ENCODE measurements at places on chromosomes 3 and 15.

GRCh38 chr3:82376883-82377282 is 615.4 kb upstream of the GBE1 start:
- DNase-seq, result no peak

- DNase-seq, result no peak
Observed at GRCh38 chr3:109563149-109563548, 225.8 kb upstream of the DPPA4 start.

DNA sequence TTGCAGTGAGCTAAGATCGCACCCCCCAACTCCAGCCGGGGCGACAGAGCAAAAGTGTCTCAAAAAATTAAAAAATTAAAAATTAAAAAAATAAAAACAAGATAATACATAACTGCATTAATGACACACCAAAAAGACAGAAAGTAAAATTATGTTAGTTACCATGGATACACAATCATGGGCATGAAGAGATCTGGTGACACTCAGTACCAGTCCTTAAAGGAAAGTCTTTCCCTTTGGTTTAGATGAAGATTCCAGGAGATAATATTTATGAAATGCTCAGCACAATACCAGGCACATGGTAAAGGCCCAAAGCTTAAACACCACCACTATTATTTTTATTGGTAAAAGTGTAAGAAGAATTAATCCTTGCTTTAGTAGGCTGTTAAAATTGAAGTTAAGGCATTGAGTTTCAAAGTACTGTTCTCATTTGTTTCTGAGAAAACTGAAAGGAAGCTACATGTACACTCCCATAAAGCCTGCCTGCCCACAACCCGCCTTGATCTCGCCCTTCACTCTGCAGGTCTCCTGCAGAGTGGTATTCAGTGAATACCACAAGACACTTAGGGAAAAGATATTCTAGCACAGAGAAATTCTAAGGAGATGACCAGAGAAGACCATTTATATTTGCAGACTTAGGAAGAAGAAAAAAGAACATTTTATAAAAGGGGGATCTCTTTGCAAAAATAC is 52.3 kb downstream of the SUCLG2 start:
- no peak for DNase-seq

GRCh38 chr15:86756688-86757087 is 677.0 kb downstream of the AGBL1 start:
- DNase-seq, result no peak

DNA sequence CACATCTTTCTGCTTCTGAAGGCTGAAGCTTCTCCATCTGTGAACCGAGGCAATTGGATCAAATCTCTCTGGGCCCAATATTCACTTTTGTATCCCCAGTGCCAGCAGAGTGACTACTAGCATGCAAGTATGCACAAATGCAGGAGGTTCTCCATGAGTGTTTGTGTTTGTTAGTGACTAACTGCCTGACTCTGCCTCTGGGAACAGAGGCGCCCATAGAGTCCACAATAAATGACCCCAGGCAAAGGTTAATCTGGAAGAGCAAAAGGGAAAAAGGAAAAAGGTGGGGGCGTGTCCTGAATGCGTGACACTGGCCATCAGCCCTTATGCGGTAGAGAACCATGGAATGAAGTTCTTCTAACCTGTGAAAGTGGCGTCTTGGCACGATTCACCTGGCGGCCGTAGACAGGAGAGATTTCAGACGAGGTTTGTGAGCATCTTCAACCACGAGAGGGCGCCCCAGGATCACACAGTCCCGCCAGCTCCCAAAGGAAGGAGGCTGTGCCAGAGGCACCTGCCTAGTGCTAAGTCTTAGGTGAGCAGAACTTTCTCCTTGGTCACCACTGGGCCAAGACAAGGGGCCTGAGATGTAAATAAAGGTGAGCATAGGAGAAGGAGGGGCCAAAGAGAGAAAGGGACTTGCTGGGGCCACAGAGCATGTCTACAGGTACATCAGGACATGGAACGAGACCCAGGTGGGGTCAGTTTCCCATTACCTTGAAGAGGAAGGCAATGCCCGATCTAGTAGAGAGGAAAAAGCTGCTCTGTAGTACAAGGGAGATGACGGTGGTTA is 44.2 kb downstream of the RBPMS2 start:
- DNase-seq, result no peak

GRCh38 chr3:139935866-139936817 is 1.2 kb downstream of the CLSTN2 start:
- DNase-seq, result no peak

GRCh38 chr3:107384907-107385306 is 7.7 kb downstream of the CCDC54 start:
- DNase-seq, result no peak

DNA sequence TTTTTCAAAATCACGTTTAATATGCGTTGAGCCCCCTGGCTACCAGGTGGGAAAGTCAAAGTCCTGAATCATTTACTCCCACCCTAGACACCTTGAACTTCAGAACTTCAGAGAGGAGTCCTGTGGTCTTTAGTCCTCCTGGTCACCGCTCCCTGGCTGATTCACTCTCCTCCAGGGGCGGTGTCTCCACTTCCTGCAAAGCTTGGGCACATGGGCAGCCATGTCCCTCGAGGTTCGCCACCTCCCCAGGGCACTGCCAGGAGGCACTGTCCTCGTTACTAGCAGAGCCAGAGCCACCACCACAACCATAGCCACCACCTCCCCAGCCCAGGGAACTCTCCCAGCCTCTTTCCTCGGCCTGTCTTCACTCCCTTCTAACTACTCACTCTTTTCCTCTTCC is 31.0 kb downstream of the LOXL1 start:
- no peak for DNase-seq

DNA sequence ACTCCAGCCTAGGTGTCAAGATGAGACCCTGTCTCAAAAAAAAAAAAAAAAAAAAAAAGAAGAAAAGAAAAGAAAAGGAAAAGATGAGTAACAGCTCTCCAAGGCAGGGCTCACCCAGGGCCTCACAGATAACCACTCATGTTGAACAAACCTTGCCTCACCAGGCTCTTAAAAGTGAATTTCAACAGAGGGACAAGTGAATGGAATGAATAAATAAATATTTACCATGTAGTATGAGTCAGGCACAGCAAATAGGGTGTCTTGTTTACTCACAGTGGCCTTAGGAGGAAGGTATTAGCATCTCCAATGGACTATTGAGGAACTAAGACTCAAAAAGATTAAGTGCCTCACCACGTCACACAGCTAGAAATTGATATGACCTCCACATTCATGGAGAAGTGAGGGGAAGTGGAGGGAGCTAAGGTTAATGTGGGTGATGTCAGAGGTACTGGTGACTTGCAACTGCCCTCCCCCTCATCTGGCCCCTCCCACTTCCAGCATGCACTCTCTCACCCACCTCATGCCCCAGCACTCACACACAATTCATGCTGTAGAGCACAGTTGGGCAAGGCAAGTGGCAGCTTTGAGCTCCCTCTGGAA is 255.5 kb downstream of the UACA start:
- no peak for DNase-seq

DNA sequence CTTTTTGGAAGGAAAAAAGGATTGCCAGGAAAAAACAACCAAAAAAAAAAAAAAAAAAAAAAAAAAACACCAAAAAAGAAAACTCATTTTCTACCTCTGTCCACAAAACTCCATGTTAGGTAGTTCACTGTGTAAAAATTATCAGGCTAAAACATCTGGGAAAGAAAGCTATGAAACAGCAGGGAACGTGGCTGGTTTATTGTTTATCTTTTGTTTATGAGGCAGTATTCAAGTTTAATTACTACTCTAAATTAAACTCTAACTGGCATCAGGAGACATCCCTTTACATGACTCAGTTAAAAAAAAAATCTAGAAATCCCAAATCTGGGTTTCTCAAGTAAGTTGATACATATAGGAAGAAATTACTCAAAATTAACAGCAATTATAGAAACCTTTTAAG is 21.8 kb downstream of the MEIS2 start:
- no peak for DNase-seq

DNA sequence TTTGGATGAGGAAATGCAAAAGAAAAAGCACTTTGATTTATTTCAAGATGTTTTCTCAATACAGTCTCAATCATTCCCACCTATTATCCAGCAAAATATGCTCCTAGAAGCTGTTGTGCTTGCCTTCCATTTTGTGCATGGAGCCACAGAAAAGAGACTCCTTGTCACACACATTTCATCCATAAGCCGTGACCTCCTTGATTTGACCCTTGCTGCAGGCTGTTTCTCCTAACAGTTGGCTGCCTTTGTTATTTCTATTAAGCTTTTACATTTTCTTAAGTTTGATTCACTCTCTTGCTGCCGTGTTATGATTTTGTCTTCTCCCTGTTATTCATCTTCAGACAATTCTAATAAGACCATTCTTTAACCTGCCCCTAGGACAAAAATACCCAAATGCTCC is 124.2 kb upstream of the PLAAT1 start:
- DNase-seq, result no peak

DNA sequence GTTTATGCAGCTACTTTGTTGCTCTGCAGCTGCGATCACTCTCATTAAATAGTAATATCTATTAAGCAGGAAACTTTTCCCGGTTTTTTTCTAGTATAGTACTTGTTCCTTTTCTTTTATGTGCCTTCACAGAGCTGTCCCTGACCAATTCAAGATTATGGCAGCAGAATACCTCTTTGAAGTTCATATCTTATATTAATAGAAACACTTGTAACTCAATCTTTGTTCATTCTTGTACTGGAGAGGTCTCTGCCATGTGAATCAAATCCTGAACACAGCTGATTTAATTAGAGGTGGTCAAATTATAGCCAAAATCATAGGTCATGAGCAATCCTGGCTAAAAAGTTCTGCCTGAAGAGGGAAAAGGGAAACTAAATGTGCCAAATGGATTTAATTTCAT is 399.0 kb upstream of the ARHGEF26 start:
- DNase-seq, result no peak

GRCh38 chr3:171971919-171972514 is 67.4 kb upstream of the FNDC3B start:
- DNase-seq, result no peak

- DNase-seq, result no peak
Observed at GRCh38 chr3:129132097-129132866, 10.7 kb upstream of the RAB43 start.

DNA sequence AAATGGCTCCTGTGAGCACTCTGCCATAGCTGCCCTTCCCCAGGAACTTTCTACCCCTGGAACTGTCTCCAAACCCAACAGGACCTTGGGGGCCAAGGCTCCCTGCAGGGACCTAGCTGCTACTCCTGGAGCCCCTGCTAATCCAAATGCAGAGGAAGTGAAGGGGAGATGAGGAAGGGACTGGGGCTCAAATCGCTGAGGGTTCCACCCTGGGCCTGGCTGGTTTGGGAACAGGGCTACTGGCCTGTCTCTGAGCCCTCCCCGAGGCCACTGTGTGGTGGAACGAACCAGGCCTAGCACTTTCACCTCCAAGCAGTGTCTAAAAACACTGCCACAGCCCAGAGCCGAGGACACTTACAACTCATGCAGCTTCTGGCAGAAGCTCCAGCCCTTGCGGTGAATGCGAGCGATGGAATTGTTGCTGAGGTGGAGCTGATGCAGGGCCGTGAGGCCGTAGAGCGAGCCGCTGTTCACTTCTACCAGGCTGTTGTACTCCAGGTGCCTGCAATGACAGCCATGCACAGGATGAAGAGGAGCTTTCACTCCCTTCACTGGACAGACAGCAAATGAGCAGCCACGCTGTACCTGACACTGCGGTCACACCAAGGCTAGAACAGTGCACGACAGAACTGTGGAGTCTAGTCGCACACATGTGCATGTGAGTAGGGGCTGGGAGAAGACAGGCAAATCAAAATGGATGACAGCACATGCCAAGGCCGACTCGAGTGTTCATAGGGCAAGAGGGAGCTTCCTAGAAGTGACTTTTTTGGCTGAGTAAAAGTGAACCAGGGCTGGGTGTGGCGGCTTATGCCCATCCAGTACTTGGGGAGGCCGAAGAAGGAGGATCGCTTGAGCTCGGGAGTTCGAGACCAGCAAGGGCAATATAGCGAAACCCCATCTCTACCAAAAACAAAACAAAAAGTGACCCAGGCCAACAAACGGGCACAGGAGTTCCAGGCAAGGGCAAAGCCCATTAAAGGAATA is 90.8 kb downstream of the LRIG1 start:
- DNase-seq, result no peak

- no peak for DNase-seq
Observed at GRCh38 chr3:23258110-23258509, 55.0 kb downstream of the UBE2E2 start.

DNA sequence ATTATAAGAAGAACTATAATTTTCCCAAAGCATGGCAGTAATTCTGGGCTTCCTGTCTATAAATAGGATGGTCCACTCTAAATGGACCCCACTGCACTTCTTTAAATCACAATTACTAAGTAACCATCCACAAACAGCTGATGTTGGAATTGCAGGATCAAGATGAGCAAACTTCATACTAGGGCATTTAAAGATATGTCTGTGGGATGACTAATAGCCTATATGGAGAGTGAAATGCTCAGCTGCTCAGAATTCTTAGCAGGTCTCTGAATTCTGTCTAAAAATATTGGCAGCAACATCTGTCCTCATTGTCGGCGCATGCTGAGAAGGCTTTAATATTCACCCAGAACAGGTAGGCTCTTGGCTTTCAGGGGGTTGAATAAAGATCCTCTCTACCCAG is 140.4 kb downstream of the SATB1 start:
- DNase-seq, result no peak

GRCh38 chr3:48938156-48938555 is 19.5 kb downstream of the ARIH2 start:
- no peak for DNase-seq

DNA sequence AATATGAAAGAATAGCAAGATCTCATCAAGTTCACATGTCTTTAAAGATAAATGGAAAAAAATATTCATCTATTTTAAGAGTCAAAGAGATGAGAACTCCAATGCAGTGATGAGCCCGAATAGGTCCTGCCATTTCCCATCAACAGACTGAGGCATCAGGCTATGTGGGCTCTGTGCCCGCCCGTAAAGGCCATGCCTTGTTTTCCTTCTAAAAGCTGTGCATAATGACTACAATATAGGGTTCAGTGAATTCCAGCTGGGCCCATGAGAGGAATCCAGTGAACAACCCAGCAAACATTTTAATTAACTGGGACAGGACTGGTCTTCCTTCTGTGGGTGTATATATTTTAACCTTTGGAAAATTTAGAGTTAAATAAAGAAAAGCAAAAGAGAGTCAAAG is 44.6 kb downstream of the RASGRP1 start:
- DNase-seq, result no peak

GRCh38 chr3:123104550-123104949 is 37.7 kb downstream of the PDIA5 start:
- no peak for DNase-seq

DNA sequence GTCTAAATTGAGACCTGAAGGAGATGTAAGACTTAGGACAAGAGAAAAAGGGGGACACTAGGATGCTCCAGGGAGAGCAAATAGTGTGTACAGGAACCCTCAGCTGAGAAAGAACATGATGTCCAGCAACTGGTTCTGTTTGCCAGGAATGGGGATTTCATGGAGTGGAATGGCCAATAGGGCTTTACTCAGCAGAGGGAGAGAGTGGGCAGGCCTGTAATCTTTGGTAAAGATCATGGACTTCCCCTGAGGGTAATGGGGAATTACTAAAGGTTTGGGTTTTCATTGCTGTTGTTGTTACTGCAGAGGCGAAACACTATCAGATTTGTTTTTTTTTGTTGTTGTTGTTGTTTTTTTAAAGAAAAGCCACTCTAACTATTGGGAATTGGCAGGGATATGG is 99.0 kb downstream of the SCN11A start:
- DNase-seq, result no peak
